ENCODE measurements at places on chromosomes 1 and 21.

DNA sequence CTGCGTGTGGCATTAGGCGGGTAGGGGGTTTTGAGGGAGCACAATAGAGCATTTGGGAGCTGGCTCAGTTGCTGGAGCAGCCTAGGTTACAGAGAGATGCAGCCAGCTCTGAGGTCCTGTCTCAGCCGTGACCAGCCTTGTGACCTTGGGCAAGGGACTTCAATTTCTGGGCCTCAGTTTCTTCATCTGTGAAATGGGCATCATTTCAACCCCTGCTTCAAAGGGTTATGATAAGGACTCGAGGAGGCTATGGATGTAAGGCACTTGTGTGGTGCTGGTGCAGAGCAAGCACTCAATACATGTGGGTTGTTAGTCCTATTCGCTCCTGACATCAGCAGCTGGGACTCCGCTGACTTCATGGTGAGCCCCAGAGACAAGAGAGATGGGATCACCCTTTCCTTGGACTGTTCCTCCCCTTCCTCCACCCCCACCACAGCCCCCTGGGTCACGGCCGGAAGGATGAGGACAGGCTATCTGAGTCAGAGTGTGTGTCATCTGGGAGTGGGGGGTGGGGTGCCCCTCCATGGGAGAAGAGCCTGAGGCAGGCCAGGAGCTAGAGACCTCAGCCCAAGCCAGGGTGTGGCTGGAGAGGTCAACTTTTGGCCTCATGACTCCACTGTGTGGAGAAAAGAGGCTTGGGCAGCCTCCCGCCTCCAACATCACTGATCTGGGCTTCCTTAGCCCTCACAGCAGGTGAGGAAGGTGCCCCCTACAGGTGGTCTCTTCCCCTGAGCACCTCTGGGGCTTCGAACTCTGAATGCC lies 71.4 kb upstream of the ZBTB40 start:
- no peak for DNase-seq

- DNase-seq: no peak
These were observed 38.5 kb upstream of the EGLN1 start for GRCh38 chr1:231460614-231461013.

GRCh38 chr1:2322065-2322571 lies 69.2 kb downstream of the MORN1 start:
- DNase-seq: no peak

DNA sequence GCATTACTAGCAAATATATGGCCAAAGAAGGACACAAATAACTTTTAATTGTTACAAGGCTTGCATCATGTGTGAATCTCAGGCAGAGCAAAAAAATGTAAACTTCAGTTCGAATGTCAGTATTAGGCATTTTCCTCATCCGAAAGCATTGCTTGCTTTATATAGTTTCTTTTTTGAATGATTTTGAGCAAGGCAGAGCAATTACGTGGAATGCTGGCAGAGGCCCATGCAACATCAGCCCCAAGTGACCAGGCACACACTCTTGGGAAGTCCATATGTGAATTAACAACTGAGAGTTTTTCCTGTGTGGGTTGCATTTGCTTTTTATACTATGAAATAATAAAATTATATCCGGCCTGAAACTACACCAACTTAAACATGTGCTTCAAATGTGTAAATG lies 274.8 kb downstream of the PTPRC start:
- no peak for DNase-seq

DNA sequence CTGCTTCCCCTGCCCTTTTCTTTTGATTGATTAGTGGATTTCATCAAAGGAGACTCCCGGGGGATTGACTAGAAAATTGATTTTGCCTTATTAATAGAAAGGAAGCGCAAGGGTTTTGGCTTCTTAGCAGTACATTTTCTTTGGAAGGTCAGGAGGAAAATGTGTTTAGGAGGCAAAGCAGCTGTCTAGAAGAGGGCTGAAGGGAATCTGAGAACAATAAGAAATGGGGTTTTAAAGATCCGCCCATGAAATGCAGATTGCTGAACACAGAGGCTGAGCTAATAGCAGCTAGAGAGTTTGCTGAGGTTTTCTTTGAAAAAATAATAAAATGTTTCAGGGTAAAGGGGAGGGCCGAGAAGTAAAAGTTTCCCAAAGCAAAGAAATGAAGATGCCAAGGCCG lies 4.9 kb downstream of the SERTAD4 start:
- DNase-seq: no peak

GRCh38 chr1:19036041-19036812 lies 79.8 kb upstream of the IFFO2 start:
- no peak for DNase-seq

DNA sequence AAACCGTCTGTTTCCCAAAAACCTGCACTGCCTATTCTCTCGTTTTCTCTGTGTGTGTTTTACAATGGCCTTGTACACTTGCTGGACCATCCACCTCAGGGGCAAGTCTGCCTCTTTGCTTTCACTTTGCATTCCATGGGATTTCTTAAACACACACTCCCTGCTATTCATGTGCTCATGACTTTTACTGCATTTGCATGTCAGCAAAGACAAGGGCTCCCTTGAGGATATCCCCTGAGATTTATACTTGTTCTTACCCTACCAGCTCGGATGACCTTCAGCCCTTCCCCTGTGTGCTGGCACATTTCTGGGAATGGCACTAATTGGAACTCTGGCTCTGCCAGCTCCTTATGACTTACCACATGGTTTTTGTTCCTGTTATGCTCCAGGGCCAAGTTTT lies 386.9 kb downstream of the AMY1C start:
- DNase-seq: no peak

DNA sequence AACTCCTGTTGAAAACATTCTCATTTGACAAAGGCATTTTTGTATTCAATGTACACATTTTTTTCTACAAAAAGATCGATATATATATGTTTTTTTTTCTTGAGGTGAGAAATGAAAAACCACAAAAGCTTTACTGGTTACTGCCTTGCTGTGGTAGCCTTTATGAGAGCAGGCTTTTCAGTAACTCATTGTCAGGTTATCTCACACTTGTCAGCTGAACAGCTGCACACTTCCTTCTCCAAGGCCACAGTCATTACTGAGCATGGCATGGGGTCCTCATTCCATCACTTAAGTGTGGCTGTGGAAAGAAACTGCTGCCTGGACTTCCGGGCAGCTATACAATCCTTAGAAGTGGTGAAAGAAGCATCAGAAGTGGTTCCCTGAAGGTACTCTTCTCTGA lies 169.3 kb upstream of the ZP4 start:
- DNase-seq: no peak

DNA sequence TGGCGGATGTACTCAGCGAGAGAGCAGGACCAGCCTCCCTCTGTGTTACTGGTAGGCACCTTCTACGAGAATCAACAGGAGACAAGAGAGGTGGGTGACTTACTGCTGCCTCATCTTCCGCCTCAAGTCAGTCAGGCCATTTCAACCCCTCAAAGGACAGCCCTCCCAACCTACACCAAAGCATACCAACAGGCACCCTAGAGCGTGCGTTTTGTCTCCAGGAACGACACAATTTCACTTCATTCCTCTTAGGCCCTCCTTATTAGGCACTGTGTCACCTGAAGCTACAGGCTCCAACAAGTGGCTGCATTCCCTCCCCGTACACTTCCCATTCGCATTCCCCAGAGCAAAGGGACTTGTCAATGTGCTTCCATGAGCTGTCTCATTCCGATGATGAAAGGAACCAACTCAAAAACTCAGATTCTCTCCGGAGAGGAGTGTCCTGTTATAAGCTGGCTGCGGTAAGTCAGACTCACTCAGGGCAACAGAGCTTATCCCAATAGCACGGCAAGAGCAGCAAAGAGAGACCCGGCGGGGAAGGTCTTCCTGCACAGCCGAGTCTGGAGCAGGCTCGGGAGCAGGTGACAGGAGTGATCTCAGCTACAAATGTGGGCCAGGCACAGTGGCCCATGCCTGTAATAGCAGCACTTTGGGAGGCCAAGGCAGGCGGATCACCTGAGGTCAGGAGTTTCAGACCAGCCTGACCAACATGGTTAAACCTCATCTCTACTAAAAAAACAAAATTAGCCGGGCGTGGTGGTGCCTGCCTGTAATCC lies 120.6 kb upstream of the IFFO2 start:
- DNase-seq: no peak

GRCh38 chr21:21247424-21247823 lies 249.2 kb downstream of the NCAM2 start:
- DNase-seq: no peak

DNA sequence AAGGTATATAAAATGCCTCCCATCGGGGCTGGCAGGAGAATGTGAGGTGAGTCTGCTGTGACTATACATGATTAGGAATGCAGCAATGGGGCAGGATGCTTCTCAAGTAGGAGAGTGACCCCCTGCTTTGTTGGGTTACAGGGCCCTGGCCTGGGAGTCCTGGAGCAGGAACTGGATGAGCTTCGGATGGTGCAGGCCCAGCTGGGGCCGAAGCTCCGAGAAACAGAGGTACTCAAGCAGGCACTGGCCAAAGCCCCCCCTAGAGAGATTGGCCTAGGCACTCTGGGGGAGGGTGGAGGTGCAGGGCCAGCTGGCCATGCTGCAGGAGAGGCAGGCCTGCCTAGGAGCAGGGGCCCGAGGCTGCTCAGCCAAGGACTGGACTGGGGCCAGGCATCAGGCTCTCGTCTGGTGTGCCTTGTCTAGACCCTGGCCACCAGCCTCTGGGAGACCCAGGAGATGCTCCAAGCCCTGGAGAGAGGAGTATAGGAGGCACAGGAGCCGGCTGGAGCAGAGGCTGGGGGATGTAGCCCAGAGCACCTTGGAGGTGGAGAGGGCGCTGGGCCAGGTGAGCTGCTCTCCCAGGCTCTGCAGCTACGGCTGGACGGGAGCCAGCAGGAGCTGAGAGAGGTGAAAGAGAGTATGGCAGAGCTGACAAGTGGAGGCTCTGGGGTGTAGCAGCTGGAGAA lies 32.8 kb upstream of the PKP1 start:
- no peak for DNase-seq
